ENCODE measurements at places on chromosomes 7 and 10. TPM values are rescaled to one million over a fixed set of nuclear protein-coding genes. Genes with fewer than 3 reads are reported as not detected.

The FFAR4 gene
- total RNA-seq, result not detected

The IFIT1 gene
- 0.19 TPM for total RNA-seq

GRCh38 chr10:111766464-111766863 lies 417.1 kb downstream of the GPAM start:
- no peaks in the 10 kb centered on the region for H3K36me3 ChIP-seq
- no peak for DNase-seq
- no peaks in the 10 kb centered on the region for H3K4me1 ChIP-seq
- no peak overlapping the region for H3K27ac ChIP-seq

GRCh38 chr10:86349474-86349873 lies 17.1 kb downstream of the GRID1 start:
- no peaks in the 10 kb centered on the region for H3K27me3 ChIP-seq
- no peak overlapping the region for H3K27ac ChIP-seq
- H3K4me1 ChIP-seq, result no peaks in the 10 kb centered on the region
- DNase-seq, result peak; percentile 90
- no peak overlapping the region for H3K4me3 ChIP-seq

DNA sequence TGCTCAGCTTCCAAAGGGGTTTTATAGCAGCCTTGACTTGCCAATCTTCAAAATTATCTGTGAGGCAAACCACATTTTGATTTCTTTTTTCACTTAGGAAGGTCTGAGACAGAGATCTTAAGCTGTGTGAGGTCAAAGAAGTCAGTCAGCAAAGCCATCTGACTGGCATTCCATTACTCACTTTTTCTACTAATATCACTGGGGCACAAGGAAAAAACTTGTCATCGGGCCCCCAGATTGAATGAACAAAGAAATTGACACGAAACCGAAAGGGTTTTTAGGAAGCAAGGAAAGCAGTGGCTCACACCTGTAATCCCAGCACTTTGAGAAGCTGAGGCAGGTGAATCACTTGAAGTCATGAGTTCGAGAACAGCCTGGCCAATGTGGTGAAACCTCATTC lies 78.5 kb upstream of the FRMD4A start:
- H3K27ac ChIP-seq, result no peak overlapping the region
- no peak for DNase-seq
- H3K36me3 ChIP-seq, result no peaks in the 10 kb centered on the region
- H3K4me3 ChIP-seq, result no peak overlapping the region
- H3K4me1 ChIP-seq, result peaks cover 11% of the 10 kb centered on the region
- no peaks in the 10 kb centered on the region for H3K27me3 ChIP-seq

- peaks cover 7% of the 10 kb centered on the region for H3K4me1 ChIP-seq
- H3K27ac ChIP-seq, result no peak overlapping the region
- no peaks in the 10 kb centered on the region for H3K36me3 ChIP-seq
These were observed 544.9 kb upstream of the ADARB2 start for GRCh38 chr10:2282202-2282601.

GRCh38 chr7:2931034-2931415 lies 86.9 kb upstream of the GNA12 start:
- H3K36me3 ChIP-seq, result no peaks in the 10 kb centered on the region
- peak; percentile 41 for DNase-seq
- no peaks in the 10 kb centered on the region for H3K4me1 ChIP-seq
- H3K27ac ChIP-seq, result no peak overlapping the region

DNA sequence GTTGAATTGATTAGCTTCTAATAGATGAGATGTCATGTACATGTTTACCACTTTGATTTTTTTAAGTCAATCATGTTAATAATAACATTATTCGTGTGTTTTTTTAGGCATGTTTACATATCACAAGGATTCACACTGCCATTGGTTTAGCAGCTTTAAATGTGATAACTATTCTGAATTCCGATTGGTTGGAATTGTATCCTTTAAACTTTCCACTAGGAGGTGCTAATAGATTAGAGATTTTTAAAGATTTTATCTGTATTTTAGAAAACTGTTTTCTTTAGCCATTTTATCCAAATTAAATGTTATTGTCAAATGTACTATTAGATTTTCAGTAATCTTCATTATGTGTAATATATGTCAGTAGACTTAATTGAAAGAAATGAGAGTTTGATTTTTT lies 83.2 kb downstream of the HECTD2 start:
- no peaks in the 10 kb centered on the region for H3K27me3 ChIP-seq
- no peaks in the 10 kb centered on the region for H3K4me1 ChIP-seq
- H3K27ac ChIP-seq, result no peak overlapping the region

GRCh38 chr10:74133923-74134820 lies 16.5 kb downstream of the AP3M1 start:
- H3K27ac ChIP-seq, result no peak overlapping the region
- no peak overlapping the region for H3K4me3 ChIP-seq
- H3K36me3 ChIP-seq, result peaks cover 71% of the 10 kb centered on the region
- no peaks in the 10 kb centered on the region for H3K4me1 ChIP-seq
- no peaks in the 10 kb centered on the region for H3K27me3 ChIP-seq

GRCh38 chr7:93228302-93228701 lies 2.0 kb upstream of the HEPACAM2 start:
- no peak overlapping the region for H3K27ac ChIP-seq
- H3K27me3 ChIP-seq, result peaks cover 32% of the 10 kb centered on the region
- H3K4me3 ChIP-seq, result no peak overlapping the region
- peaks cover 9% of the 10 kb centered on the region for H3K4me1 ChIP-seq
- H3K36me3 ChIP-seq, result no peaks in the 10 kb centered on the region
